ENCODE measurements at places on chromosomes 5 and 9.
A peak's percentile ranks its signal among the peaks of the same experiment; 100 is the strongest.

GRCh38 chr5:171984748-171985419 is 21.6 kb downstream of the FBXW11 start:
- peak; percentile 76 for DNase-seq

DNA sequence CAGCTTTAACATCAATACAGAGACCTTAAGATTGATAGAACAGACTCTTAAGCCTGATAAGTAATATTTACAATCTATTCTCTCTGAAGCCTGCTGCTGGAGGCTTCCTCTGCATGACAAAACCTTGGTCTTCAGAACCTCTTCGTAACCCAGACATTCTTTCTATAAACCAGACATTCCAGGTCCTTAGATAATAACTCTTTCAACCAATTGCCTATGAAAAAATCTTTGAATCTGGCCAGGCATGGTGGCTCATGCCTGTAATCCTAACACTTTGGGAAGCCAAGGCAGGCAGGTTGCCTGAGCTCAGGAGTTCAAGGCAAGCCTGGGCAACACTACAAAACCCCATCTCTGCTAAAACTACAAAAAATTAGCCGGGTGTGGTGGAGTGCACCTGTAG is 327.8 kb downstream of the ENC1 start:
- no peak for DNase-seq

DNA sequence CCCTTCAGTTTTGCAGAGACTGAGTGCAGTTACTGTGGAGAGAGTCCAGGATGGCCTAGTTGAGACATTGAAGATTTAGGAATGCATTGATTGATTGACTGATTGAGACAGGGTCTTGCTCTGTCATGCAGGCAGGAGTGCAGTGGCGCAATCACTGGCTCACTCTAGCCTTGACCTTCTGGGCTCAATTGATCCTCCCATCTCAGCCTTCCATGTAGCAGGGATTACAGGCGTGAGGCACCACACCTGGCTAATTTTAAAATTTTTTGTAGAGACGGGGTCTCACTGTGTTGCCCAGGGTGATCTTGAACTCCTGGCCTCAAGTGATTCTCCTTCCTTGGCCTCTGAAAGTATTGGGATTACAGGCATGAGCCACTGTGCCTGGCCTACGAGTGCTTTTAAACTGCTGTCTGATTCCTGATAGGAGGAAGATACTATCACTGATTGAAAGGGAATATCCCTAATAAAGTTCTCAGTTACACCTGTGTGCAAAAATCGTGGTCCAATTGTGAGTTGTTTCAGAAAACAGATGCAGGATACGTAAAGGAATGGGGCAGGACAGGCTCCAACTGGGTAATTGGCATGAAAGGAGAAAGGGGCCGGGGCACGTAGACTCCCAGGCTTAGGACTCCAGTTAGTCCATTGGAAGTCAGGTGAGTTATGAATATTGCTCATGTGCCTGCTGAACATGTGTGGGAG is 87.5 kb downstream of the KDM4C start:
- DNase-seq: no peak

- no peak for DNase-seq
Observed at GRCh38 chr5:142242272-142242671, 82.5 kb downstream of the SPRY4 start.

DNA sequence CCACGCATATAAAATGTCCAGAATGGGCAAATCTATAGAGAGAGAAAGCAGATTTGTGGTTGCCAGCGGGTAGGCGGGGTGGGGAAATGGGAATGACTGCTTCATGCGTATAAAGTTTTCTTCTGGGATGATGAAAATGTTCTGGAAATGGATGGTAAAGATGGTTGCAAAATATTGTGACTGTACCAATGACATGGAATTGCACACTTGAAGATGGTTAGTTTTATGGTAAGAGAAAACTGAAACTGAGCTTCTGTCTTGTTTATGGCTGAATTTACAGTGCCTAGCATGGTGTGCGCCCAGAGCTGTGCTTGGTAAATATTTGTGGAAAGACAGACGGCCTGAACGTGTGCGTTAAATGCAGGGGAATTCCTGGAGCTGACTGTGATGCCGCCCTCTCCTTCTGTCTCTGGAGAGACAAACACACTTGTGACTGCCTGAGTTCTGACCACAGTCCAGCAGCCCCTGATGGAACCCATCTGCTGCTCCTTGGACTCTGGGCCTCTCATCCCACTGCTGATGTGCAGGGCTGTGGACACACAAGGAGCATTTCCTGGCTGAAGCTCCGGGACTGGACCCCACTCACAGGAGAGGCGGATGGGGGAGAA is 8.6 kb upstream of the PTGES start:
- DNase-seq: no peak

GRCh38 chr5:72141440-72142355 is 34.4 kb downstream of the MAP1B start:
- DNase-seq: no peak

- no peak for DNase-seq
Observed at GRCh38 chr5:94830520-94830919, 212.1 kb downstream of the SLF1 start.

DNA sequence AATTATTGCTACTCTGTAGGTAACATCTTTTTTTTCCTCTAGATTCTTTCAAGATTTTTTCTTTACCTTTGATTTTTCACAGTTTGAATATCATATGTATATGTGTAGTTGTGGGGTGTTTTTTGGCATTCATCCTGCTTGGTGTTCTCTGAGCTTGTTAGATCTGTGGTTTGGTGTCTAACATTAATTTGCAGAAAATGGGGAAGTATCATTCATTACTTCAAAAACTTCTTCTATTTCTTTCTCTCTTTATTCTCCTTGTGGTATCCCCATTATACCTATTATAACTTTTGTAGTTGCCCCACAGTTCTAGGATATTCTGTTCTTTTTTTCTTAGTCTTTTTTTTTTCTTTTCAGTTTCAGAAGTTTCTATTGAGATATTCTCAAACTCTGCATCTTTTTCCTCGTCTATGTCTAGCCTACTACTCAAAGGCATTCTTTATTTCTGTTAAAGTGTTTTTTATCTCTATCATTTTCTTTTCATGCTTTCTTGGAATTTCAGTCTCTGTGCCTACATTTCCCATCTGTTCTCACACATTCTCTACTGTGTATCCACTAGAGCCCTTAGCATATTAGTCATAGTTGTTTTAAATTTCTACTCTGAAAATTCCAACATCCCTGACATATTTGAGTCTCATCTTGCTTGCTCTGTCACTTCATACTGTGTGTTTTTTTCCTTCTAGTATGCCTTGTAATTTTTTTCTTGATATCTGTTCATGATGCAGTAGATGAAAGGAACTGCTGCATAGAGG is 60.1 kb upstream of the GNA14 start:
- DNase-seq: no peak

DNA sequence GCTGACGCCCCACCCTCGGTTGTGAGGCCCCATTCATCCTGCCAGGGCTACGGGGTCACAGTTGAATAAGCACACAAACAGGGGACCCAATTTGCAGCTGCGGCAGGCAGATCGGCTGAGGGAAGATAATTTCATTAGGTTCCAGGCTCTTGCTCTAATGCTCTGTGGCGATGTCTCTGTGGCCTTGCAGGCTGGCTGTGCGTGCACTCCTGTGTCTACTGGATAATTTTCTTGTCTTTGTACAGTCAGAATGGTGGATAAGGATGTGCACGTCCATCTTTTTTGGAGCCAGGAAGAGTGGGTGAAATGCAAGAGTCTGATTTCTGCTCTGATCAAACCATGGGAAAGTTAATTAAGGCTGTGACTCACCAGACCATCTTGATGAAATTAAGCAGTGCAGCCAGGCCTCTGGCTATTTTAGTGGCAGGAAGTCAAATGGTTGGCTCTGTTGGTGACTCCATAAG is 39.2 kb downstream of the NSG2 start:
- no peak for DNase-seq

DNA sequence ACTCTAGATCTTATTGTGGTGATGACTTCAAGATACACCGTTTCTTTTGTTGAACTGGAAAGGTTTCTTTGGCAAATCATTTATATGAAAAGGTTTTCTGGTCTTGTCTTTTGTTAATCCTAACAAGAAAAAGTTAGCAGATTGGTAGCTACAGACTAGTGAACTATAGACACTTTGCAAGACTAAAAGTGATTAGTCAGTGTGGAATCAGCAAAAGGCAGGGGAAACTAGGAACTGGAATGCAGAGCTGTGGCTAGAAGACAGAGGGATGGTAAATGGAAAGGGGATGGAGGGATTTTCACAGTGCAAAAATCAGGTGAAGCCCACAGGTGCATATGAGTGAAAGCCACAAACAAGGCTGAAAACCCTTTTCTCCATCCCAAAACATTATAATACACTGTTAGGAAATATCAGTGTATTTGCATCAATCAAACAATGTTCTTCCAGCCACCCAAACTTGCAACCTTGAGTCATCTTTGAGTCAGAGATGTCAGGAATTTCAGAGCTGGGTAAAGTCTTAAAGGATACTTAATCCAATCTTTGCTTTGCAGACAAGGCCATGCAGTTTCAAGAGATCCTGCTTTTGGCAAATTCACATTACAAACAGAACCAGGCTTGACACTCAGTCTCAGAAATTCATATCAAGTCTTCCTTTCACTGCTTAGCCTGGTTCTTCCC is 52.7 kb downstream of the PLK2 start:
- DNase-seq: no peak

- DNase-seq: no peak
Observed at GRCh38 chr5:89117124-89117644, 234.2 kb upstream of the MEF2C start.

DNA sequence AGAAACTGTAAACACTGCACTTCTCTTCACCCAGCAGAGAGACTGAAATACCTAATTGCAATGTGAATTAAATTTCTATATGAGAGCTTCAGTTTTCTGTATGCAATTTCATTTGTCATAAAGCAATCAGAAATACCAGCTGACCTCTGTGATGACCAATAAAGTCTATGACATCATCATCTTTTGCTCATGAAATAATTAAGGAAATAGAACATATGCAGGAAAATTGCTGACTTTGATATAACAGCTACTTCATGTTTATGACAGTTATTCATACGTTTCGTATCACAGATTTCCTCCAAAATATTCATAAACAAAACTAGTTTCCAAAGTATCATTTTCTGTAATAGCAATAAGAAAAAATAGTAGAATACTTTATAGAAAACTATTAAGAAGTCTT is 652.3 kb downstream of the SLCO4C1 start:
- DNase-seq: no peak

GRCh38 chr5:32419791-32420190 is 24.7 kb downstream of the ZFR start:
- DNase-seq: no peak

DNA sequence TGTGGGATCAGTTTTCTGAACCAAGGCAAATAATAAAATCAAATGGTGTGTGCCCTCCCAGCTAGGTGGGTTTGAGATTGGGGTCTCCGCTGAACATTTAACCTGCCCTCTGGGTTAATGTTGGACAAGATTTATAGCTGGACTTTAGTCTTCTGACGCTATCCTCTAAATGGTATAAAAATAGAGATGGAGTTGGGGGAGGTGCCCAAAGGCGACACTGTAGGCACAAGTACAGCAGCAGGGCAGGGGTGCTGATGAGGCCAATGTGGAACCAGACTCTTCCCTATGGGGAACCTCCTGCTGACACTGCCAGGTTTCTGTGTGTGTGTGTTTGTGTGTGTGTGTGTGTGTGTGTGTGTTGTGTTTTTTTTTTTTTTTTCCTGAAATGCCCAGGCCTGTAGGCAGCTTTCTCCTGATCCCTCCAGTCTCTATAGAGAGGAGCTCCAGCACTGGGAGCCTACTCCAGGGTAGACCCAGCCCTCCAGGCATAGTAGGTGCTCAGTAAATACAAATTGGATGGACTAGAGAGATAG is 37.9 kb downstream of the PCDH1 start:
- no peak for DNase-seq

DNA sequence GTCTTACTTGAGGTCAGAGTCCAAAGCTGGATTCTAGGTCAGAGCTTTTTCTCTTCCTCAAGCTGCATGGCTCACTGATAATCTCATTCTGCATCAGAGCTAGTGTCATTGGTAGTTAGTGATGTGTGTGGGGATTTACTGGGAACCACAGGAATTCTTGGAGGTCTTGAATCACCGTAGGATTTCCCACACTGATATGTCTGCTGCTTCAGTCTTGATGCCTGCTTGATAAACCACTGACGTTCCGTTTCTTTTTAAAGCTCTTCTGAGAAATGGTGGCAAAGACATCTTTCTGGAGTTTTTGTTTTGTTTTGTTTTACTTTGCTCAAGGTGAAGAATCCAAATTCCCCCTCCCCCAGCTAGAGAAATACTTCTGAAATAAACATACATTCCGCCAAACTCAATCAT is 1.2 kb upstream of the GARIN3 start:
- no peak for DNase-seq

DNA sequence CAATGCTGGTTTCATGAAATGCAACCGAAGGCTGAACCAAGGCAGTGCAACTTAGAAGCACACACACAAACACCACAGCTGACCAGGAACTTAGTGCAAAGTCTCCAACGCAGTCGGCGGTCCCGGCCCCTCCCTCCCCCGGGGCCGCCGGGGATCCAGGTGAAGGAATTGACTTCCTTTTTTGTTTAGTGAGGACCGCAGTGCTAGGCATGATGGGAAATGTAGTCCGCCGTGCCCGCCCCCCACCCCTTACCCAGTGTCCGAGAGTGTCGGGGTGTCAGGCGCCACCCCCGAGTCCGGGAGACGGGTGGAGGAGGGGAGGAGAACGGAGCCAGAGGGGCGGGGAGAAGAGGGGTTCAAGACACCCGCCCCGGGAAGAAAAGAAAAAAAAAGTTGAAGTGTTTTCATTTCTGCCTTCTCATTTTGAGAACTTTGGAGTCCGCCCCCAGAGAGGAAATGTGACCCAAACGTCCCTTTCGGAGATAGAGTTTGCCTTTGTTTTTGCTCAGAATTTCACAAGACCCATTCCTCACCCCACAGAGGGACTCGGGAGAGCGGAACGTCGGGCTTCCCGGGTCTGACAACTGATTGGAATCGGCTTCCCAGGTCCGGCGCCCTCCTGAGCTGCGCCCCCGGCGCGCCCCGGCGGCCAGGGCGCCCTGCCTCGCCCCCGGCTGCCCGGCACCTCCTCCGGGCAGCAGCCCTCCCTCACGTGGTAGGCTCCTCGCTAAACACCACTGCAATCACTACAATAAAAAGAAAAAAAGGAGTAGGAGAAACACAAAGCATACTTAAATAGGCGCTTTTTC is 2.0 kb downstream of the IER5L start:
- DNase-seq: peak; percentile 71

GRCh38 chr5:124104344-124104743 is 592.4 kb downstream of the CSNK1G3 start:
- no peak for DNase-seq

DNA sequence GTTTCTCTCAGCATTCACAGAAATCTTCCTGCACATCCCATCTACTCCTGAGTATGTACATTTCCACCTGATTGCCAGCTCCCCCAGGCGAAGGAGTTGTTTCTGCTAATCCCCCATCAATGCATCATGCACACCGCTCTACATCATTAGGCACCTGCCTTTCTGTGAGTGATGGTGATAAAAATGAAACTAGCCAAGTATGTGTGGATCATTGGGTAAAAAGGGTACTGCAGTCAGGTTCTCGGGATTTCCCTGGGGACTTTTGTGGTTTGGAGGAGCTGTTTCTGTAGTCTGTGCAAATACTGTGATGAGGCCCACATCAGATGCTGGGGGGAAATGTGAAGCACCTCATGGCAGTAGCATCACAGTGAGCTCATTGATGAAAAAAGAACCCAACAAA is 30.4 kb downstream of the CAMK4 start:
- peak; percentile 91 for DNase-seq

GRCh38 chr5:58411372-58411771 is 48.5 kb downstream of the PLK2 start:
- no peak for DNase-seq

- no peak for DNase-seq
Observed at GRCh38 chr5:163612358-163613149, 107.1 kb downstream of the MAT2B start.

Measured in natural killer cell (primary cell).